ENCODE measurements at places on chromosomes 6 and 20.

DNA sequence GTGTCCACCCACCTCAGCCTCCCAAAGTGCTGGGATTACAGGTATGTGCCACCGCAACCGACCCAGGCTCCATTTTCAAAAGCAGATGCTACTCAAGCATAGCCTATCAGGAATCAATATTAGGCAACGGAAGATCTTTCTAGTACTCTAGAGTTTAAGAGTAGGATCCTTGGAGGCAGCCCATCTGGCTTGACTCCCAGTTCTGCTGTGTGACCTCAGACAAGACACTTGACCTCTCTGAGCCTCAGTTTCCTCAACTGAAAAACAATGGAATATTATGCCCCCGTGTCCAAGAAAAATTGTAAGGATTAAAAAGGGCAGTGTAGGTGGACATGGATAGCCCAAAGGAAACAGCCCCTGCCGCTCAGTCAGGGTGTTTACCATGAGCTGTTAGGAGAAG, 14.5 kb downstream of the ADA start:
- DNase-seq, result no peak

DNA sequence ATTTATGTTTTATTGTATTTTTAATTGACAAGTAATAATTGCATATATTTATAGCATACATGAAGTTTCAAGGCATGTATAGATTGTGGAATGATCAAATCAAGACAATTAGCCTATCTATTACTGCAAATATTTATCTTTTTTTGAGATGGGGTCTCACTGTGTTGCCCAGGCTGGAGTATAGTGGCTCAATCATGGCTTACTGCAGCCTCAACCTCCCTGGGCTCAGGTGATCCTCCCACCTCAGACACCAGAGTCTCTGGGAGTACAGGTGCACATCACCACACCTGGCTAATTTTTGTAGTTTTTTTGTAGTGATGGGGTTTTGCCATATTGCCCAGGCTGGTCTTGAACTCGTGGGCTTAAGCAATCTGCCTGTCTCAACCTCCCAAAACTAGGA, 16.2 kb upstream of the FUCA2 start:
- DNase-seq, result no peak

GRCh38 chr6:136859430-136859829, 37.0 kb downstream of the PEX7 start:
- no peak for DNase-seq

GRCh38 chr6:47563162-47563561, 85.6 kb downstream of the CD2AP start:
- DNase-seq, result no peak

DNA sequence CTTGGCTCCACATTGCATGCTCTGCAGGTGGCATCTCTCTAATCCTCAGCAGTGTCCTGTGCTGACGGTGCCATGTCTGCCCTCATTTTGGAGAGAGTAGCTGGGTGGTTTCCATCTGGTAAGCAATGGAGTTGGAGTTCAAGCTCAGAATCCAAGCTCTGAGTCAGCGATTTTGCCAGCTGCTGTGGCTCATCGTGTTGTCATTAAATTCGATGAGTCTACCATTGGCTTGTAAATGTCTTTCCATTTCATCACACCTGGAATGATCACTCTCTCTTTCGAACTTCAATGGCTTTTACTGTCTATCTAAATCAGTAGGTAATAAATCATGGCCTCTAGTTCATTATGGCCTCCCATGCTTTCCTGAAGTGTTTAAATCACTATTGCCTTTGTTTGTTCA, 378.5 kb upstream of the TSHZ2 start:
- no peak for DNase-seq

GRCh38 chr6:123859291-123859690, 55.6 kb downstream of the NKAIN2 start:
- no peak for DNase-seq

DNA sequence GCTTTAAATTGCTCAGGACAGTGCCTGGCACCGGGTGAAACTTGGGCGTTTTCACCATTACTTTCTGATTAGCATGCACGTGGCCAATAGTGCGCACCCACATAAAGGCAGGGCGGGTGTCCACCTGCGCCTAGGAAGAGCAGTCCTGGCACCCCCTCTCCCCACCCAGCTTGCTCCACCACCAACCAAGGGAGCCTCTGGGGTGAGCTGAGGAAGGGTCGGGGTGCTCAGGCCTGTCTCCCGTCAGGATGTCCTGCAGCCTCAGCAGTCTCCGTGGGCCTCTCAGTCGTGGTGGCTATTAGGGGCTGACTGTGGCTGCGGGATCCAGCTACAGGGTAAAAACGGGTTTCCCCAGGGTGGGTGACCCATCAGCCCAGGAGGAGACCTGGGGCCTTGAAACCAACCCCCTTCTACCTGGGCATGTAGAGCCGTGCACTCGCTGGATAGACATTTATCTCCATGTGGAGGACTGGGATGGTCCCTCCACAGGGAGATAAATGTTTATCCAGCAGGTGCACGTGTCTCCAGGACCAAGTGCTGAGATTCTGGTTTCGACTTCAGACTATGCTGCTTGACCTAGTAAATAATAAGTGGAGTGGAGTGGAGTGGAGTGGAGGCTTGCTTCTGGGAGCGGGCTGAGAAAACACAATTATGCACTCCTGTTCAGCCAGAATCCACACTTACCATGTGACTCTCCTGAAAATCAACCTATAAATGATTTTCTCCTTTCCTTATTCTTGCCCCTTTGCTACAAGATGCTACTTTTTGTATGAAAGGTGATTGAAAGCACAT, 91.1 kb downstream of the ZDHHC14 start:
- DNase-seq, result no peak

DNA sequence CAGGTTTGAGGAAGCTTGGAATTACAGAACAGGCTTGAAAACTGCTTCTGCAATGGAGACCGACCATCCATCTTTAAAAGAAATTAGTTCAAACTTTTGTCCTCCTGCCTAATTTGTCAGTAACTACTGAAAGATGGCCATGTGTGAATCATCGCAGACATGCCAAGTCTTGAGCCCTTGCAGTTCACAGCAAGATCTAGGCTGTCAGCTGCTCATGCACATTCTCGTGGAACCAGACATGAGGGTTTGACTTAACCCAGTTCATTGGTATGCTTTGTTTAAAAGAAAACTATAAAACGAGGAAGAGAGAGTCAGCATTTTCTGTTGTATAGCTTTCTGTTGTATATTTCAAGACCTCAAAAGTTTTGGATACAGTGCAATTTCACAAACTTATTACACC, 74.0 kb upstream of the SAMD5 start:
- no peak for DNase-seq
